ENCODE measurements at places on chromosomes 12 and 14.

- no peak for DNase-seq
These were observed 8.8 kb downstream of the EIF2B2 start for GRCh38 chr14:75011356-75011994.

- DNase-seq = no peak
These were observed 102.9 kb downstream of the DYRK2 start for GRCh38 chr12:67751381-67751928.

DNA sequence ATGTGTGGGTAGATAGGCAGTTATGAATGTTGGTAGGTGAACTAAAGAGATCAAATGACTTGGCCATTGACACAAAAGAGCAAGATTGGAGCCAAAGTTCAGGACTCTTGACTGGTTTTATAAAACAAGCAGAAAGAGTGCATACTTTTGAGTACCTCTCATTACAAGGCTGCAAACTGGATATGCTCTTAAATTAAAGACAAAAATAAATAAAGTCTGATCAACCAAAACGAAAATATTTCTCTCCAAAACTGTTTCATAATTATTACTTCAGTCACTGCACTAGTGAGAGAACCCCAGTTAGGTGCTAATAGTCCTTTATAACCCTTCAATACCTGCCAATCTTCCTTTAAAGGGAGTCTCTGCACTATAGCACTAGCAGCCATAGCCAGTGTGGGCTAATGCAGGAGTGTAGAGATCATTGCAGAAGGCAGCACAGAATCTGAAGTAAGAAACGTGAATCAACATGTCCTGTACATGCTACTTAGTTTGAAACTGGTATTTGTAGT lies 147.1 kb downstream of the FOXA1 start:
- DNase-seq = no peak

GRCh38 chr12:19074700-19075099 lies 54.8 kb upstream of the PLEKHA5 start:
- DNase-seq = no peak

DNA sequence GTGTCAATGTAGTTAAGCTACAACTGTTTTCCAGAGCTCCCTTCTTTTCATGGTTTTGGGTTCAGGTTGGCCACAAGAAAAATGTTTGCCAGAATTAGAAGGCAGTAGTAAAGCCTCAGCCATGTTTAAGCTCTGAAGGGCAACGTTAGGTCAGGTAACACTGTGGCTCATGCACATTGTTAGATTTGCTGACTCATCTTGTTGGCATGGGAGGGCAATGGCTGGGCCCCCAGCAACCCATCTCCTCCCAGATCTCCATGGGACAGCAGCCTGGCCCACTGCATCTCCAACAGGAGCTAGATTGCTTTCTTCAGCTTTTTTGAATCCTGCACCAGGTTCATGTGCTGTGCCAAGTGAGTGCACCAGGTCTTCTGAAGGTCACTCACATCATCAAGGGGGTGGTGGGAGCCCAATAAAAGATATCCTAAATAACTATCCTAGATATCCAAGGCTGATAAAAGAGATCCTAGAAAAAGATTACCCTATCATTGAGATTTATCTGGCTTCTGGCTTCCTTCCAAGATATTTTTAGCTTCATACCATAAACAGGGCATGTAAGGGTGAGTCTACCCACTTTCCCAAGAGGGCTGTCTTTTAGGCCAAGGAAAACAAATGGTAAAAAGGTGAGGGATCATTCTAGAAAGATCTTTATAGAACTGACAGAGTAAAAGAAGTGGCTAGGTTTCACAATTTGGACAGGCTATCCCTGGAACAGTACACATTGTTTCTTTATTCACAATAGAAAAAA lies 28.9 kb downstream of the PTGER2 start:
- DNase-seq = no peak

DNA sequence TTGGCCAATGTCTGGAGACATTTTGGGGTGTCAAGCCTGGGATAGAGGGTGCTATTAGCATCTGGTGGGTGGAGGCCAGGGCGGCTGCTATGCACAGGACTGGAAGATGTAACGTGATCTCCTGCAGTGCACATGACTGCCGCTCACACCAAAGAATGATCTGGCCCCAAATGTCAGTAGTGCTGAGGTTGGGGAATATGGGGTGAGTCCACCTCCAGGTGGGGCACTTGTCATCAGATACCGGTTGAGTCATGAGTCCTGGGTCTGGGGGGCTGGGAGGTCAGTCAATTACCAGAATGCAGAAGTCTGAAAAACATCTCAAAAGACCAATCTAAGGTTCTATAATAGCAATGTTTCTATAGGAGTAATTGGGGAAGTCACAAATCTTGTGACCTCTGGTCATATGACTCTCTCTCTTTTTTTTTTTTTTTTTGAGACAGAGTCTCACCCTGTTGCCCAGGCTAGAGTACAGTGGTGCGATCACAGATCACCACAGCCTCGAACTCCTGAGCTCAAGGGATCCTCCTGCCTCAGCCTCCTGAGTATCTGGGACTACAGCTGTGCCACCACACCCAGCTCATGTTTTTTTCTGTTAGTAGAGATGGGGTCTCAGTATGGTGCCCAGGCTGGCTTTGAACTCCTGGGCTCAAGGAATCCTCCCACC lies 6.0 kb upstream of the SDSL start:
- DNase-seq = no peak

DNA sequence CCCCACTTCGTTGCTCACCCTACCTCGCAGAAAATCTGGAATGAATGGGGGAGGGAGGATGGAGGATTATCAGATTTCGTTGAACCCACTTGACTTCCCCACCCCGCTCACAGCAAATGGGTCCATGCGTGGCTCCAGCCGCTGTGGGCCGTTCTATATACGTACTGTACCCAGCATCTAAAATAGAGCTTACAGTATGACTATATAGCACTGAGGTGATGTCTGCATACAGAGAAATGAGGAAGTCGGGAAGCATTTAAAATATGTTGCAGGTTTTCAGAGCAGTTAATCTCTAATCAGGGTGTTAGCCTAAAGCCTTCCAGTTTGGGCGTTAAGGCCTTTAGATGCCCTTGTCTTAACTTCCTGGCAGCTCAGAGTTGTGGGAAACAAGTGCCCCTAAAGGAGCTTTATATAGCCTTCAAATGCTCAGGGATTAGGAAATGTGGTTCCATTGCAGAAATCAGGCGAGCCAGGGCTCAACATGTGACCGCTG lies 1.4 kb downstream of the BICDL1 start:
- DNase-seq = no peak

DNA sequence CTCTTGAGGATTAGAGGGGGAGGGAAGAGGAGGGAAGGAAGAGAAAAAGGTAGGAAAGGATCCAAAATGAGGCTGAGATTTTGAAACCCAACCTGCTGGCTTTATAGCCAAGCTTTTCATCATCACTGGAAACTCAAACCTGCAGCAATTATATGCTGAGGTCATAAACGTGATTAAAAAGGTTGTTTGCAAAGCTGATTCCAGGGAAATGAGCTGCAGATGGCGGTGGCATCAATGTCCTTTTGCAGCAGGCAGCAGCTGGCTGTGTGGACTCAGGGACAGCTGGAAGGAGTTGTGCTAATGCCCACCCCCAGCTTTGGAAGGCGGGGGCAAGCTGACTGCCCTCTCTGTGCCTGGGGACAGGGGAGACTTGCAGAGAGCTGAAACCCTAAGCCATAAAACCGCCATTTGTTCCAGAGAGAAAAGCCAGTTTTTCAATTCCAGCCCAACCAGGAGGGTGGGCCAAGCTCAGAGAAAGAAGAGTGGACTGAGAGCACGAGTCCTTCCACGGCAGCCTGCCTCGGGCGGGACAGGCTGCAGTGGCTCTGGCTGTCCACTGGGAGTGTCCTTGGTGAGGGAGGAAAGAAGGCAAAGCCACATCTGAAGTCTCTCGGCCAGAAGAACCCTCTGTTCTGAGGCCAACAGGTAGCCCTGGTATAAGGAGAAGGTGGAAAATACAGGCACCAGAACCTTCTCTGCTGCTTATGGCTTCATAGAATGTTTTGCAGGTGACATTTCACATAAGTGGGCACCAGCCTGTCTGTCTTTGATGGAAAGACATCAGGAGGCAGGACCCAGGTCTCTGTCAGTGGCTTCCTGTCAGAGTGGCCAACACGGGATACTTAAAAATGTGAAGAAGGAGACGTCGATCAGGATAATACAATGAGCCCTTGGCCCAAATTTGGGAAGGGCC lies 90.7 kb downstream of the SINHCAF start:
- DNase-seq = no peak

DNA sequence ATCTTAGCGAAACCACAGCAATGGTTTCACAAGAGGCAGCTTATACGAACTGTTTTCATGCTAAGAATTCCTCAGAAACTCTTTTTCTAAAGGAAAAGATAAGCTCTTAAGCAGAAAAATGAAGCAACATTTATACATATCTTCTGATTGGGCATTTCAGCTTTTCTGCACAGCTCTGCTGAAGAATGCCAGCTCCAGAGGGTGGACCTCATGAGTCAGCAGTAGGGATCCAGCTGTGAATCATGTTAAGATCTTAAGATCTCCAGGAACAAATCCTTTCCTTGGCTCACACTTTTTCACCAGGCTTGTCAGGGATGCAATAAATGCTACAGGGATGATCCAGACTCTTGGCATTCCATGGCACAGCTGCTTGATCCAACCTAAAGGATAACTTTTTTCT lies 477.1 kb upstream of the CCDC196 start:
- no peak for DNase-seq

GRCh38 chr14:50058113-50058512 lies 58.3 kb downstream of the VCPKMT start:
- DNase-seq = no peak

- no peak for DNase-seq
These were observed 447 bp downstream of the CD63 start for GRCh38 chr12:55728186-55728938.

DNA sequence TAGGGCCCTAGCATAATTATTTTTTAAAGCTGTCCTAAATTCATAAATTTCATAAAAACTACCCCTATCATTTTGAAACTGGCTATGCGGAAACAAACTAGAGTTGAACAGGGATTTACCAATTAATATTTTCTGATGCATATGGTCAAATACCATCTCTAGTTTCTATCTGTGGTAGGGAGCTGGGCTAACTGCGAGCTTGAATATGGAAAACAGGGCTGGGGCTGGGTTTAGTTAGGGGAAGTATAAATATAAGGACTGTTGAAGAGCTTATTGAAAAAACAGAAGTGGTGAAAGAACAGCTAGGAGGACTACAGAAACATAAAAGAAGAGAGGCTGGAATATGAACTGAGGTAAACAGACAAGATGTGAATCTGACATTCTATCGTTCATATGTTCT lies 91.8 kb downstream of the SLC38A1 start:
- no peak for DNase-seq

GRCh38 chr14:106060276-106060975 lies 534.0 kb downstream of the TMEM121 start:
- no peak for DNase-seq

- DNase-seq = no peak
These were observed 42.6 kb upstream of the PTPRR start for GRCh38 chr12:70963081-70963660.

DNA sequence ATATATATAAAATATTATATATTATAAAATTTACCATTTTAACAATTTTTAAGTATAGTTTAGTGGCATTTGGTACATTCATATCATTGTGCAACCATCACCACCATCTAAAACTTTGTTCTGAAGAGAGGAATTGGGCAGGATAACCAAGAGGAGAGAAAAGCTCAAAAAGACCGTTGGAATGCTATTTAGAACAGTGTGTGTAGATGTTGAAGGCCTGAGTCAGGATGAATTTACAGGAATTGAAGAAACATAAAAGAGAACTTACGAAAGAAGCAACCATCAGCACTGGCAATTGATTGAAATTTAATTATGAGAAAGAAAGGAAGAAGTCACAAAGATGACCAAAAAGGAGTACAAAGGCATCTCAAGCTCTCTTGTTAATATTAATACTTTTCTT lies 196.9 kb upstream of the PWP1 start:
- DNase-seq = no peak

DNA sequence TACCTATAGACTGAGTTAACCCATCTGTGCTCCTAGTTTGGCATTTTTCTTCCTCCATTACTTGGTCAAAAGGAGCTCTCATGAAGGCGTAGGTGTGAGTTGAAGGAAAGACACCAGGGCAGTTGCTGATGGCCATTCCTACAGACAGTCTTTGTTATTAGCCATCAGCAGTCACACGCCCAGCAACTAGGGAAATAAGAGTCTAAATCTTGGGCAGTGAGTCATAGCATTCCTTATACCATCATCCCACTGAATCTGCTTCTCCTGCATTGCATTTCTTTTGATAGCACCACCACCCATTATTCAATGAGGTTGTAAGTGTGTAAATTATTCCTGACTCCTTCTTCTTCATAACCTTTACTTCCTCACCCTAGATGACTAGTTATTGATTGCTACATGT lies 150.9 kb upstream of the IGF1 start:
- DNase-seq = no peak

- DNase-seq = no peak
These were observed 25.5 kb upstream of the KCNK10 start for GRCh38 chr14:88348546-88348945.

- no peak for DNase-seq
These were observed 103.1 kb downstream of the PRICKLE1 start for GRCh38 chr12:42486407-42486806.

- DNase-seq = no peak
These were observed 70.5 kb downstream of the TBC1D30 start for GRCh38 chr12:64894827-64895475.

GRCh38 chr12:44812062-44812461 lies 64.1 kb downstream of the NELL2 start:
- peak; percentile 16 for DNase-seq

- no peak for DNase-seq
These were observed 15.5 kb upstream of the KLC1 start for GRCh38 chr14:103613517-103613916.

DNA sequence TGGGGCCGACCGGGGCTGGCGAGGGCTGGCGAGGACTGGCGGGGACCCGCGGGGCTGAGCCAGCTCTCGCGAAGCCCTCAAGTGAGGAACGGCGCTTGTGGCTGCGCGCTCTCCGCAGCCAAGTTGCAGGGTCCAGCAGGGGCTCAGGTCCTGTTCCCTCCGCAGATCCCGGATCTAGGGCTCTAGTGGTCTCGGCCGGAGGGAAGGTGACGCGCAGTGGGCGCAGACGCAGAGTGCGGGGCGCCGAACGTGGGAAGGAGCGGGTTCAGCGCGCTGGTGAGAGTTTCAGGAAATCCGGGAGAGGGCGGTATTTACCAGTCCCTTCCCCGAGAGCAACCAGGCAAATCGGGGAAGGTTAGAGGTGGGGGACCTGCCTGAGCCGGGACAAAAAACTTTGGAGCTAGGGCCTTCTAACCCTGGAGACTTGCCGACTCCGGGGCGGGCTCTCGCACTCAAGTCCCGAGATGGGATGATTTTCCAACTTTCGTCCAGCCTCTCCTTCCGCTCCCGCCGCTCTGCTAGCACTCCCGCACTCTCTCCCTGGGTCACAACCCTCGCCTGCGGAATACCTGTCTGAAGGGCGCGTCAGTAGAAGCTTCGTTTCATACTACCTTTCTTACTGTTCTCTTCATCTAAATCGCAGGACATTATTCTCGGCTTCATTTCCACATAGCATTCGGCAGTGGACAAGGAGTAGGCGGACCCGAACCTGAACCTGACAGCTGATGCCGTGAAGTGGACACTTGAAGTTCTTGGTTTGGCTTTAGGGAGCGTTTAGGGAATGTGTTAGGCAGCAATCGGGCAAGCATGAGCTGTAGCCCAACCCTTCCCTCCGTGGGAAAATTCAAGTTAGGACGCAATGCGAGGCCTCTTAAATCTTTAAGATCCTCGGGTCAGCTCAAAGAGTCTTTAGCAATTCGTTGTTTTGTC lies 13.6 kb upstream of the PAX9 start:
- DNase-seq = no peak
